ENCODE measurements at places on chromosomes 16 and 17.

GRCh38 chr16:11064851-11065250 lies 120.5 kb downstream of the CLEC16A start:
- no peak for DNase-seq

- DNase-seq, result no peak
These were observed 9.0 kb downstream of the LRRC37B start for GRCh38 chr17:32016231-32016630.

DNA sequence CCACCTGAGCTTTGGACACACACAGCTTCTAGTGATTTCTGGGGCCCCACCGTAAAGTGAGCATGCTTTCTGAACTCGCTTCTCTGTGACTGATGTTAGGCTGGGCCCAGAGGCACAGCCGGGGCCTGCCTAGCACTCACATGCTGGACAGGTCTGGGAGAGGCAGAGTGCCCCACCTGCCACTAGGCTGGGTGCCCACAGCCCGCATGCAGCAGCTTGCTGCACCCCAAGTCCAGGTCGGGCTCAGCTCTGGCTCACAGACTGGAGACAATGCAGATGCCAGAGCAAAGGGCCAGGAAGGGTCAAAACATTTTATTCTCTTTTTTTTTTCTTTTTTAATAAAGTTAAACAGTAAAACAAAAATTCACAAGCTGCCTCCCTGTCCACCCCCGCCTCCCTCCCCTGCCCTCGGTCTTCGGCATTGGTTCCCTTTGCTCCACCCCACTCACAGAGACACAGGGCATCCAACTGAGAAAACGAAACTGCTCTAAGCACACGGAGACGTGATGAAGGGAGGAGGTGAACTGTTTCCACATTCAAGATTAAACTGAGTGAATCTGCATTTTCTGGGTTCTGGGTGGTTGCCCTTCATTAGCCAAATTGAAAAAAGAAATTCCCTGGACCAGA lies 9.7 kb downstream of the CNP start:
- DNase-seq, result no peak

- no peak for DNase-seq
These were observed 82.8 kb downstream of the PLCG2 start for GRCh38 chr16:81861915-81862314.

- DNase-seq, result no peak
These were observed 251.4 kb downstream of the SOX9 start for GRCh38 chr17:72372185-72372584.

DNA sequence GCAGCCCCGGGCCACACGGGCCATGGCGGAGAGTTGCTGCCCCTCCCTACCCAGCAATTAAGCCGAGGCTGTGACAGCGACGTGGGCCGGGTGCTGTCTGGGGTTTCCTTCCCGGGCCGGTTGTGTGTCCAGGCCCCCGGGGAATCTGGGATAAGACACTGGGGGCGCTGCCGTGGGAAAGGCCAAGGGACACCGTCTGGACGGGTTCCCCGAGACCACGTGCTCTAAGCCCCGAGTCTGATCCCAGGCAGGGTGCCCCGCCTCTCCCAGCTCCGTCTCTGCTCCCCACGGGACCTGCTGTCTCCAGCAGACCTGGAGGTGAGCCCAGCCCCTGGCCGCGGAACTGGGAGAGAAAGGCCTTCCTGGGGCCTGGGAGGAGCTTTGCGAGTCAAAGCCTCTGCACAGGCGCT lies 92.2 kb downstream of the IRX3 start:
- no peak for DNase-seq

GRCh38 chr17:72945473-72945872 lies 147.0 kb downstream of the SLC39A11 start:
- DNase-seq, result no peak

- no peak for DNase-seq
These were observed 30.0 kb downstream of the SLC13A5 start for GRCh38 chr17:6683081-6683684.

GRCh38 chr17:45814622-45815606 lies 29.8 kb upstream of the SPPL2C start:
- DNase-seq, result no peak

DNA sequence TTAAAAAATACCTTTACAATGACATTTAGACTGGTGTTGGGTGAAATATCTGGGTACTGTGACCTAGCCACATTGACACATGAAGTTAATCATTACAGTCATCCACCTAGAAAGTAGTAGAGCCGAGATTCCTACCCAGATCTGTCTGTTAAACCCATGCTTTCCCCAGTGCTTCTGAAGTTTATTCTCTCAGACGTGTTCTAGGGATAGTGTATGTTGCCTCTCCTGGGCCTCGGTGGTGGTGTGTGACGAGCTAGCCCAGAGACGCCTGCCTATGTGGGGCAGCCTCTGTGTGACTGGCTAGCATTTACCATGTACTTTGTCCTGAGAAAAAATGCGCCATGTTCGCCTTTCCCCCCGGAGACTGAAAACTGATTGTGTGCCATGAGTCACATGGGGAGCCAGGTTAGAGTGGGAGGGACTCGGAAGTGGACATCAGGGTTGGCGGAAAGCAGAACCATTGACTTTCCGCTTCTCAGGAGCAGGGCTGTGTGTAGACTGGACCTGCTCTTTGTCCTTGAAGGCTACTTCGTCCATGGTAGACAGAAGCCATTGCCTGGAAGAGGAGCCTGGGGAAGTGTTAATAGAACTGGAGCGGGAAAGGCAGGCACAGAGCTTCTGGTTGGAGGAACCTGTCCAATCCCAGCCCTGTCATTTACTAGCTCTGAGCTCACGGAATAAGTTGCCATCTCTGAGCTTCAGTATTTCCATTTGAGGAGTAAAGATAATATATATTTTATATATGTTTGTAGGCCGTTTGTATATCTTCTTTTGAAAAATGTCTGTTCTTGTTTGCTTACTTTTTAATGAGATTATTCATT lies 235.5 kb downstream of the SNX29 start:
- DNase-seq, result no peak

- DNase-seq, result no peak
These were observed 50.1 kb downstream of the KLHDC4 start for GRCh38 chr16:87715658-87716057.

DNA sequence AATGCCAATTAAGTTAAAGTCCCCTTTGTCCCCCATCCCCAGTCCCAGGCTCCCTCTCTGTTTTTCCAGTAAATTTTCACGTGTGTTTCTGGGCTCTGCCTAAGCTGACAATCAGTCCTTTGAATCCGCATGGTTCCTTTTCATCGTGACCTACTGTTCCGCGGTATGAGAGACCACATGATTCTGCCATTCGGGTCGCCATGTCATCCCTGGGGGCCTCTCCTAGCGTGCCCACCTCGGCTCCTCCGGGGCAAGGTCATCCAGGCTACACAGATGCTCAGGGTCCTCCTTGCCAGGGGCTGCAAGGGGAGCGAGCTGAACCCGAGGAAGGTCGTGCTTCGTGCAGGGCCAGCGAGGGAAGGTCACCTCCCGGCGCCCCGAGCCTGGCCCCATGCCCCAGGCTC lies 157.6 kb downstream of the RAB11FIP4 start:
- no peak for DNase-seq

GRCh38 chr16:50762241-50762640 lies 20.4 kb downstream of the CYLD start:
- no peak for DNase-seq

DNA sequence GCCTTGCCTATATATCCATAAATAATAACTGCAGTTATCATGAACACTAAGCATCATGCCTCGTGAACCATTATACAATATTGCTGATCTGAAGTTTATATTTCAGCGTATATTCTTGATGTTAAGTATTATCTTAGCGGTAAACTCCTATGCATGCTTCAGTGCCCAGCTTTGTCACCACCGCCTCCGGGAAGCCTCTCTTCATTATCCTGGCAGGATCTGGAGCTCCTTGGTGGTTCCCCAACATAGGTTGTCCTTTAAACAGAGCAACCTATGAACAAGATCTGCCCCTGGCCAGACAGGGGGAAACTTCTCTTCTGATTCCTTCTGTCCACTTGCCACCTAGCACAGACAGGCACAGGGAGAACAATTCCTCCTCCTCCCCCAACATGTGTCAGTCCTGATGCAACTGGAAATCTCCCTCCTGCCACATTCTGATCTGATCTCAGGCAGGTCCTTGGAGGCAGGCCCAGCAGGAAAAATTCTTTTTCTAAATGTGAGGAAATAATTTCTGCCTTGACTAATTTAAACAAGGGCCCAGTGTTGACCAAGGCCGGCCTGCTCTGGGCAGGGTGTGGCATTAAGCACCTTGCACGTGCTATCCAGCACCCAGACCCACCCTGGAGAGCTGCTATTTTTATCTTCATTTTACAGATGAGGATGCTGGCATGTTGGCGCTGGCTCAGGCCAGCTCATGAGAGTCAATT lies 22.4 kb downstream of the SPNS2 start:
- DNase-seq, result no peak

- DNase-seq, result no peak
These were observed 611 bp downstream of the BANP start for GRCh38 chr16:87951552-87952538.

DNA sequence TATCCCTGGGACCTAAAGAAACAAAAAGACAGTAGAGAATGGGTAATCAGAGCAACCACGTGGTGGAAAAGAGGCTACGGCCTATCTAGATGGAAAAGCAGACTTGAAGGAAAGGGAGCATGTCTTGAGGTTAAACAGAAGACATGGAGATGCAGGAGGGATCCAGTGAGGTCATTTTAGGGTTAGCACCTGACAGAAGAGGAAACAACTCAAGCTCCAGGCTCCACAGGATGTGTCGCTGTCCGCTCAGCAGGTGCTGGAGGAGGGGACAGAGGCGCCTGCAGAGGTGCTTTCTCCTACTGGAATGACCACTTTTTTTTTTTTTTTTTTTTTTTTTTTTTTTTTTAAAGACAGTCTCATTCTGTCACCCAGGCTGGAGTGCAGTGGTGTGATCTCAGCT lies 47.5 kb upstream of the CLEC3A start:
- DNase-seq, result no peak

- DNase-seq, result no peak
These were observed 5.3 kb downstream of the KDM6B start for GRCh38 chr17:7839190-7839875.

GRCh38 chr17:21376081-21376758 lies at the start of gene KCNJ12:
Gene KCNJ12, plus strand, starts transcription at chr17:21376357. Its CDS starts 38,986 bp downstream, at chr17:21415343.
- no peak for DNase-seq

GRCh38 chr16:4051591-4051990 lies 64.7 kb downstream of the ADCY9 start:
- DNase-seq, result no peak

DNA sequence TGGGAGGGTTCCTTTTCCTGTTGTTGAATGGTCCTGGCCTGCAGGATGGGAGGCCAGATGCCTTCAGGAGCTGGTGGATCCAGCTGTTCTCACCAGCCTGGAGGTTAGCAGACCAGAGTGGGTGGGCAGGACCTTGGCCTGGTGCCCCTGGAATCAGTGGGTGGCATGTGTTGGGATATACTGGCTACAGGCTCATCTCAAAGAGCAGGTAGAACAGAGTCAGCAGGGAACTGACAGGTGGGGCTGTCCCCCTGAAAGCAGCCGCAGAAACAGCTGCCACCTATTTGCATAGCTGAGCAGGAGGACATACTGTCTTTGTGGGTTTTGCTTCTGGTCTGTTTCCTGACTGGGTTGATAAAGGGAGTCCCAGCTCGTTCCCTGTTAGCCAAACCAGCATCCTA lies 144.1 kb downstream of the RAB11FIP4 start:
- DNase-seq, result no peak

GRCh38 chr17:80119271-80119791 lies 17.9 kb downstream of the GAA start:
- no peak for DNase-seq

DNA sequence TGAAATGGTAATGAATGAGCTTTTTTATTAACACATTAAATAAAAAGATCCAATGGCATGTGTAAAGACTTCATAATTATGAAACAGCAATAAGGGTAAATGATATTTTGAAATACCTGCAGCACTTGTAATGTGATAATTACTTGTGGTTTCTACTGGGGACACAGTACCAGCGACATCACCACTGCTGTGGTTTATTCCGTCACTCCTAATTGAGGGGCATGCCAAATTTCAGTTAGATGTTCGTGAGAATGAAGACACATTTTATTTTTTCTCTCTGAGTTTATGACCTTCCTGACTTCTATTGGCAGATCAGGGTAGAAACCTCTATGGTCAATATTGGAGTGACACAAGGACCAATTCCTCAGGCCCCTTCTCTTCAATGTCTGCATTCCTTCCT lies 131.9 kb upstream of the XYLT1 start:
- DNase-seq, result no peak

GRCh38 chr17:48722915-48723422 lies at the start of gene PRAC2:
Gene PRAC2, plus strand, starts transcription at chr17:48723185. Its CDS starts 1,226 bp downstream, at chr17:48724411.
- no peak for DNase-seq

- no peak for DNase-seq
These were observed 449.8 kb downstream of the MAF start for GRCh38 chr16:79150632-79151310.

- no peak for DNase-seq
These were observed 4.3 kb upstream of the POLG2 start for GRCh38 chr17:64500862-64501765.

DNA sequence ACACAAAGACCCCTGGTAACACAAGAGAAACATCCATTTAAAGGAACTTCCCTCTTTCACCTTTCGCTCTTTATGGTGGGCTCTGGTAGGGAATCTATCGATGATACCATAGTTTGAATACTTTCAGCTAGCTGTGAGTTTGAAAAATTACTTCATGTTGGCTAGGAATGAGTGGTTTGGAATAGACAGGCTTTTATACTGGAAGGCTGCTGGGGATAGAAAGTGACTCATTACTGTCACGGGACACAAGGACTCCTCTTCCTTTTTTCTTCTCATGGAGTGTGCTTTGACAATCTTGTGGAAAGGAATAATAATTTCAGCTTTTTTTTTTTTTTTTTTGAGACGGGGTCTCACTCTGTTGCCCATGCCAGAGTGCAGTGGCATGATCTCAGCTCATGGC lies 76.9 kb downstream of the CYB561 start:
- DNase-seq, result no peak

DNA sequence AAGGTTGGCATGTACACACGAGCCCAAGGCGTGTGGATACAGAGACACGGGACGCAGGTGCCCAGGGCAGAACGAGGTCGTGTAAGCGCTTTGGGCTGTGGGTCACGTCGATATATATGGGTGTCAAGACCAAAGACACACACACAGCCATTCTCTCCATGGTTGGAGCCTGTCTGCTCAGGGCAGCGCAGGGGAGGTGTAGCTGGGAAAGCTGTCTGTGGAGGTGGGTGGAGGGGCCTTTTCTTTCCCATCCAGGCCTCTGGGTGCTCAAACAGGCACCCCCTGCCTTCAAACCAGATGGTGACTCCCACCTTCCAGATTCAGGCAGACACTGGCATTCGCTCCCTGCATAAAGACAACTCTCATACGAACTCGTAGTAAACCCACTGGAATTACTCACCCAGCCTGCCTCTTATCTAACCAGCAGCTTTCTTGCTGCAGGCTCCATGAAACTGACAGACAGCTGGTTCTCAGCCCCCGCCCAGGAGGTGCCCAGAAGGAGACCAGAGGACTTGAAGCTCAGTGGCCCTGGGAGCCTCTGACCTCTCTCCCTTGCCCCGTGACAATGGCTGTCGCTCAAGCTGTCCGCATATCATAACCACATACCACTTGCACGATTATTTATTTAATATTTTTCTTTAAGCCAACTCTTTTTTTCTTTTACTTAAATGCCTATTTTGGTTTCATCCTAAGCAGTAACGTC lies 237.1 kb downstream of the KATNIP start:
- no peak for DNase-seq

- no peak for DNase-seq
These were observed 409.9 kb downstream of the KCNJ18 start for GRCh38 chr17:22102177-22102576.
